ENCODE measurements at places on chromosomes 4 and X.

GRCh38 chr4:81485310-81485980 lies 13.7 kb upstream of the RASGEF1B start:
- no peak for DNase-seq

DNA sequence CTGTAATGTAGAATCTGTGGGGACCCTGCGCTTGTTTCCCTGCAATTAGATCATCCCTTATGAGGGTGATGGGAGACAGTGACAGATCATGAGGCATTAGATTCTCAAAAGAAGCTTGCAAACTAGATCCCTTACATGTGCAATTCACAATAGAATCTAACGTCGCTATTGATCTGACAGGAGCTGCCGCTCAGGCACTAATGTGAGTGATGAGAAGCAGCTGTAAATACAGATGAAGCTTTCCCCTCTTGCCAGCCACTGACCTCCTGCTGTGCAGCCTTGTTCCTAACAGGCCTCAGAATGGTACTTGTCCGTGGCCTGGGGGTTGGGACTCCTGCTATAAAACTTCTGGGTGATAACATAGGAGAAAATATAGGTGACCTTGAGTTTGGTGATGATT lies 1076.8 kb downstream of the PDHA2 start:
- DNase-seq, result no peak

- no peak for DNase-seq
These were observed 95.7 kb downstream of the CPZ start for GRCh38 chr4:8688041-8688907.

DNA sequence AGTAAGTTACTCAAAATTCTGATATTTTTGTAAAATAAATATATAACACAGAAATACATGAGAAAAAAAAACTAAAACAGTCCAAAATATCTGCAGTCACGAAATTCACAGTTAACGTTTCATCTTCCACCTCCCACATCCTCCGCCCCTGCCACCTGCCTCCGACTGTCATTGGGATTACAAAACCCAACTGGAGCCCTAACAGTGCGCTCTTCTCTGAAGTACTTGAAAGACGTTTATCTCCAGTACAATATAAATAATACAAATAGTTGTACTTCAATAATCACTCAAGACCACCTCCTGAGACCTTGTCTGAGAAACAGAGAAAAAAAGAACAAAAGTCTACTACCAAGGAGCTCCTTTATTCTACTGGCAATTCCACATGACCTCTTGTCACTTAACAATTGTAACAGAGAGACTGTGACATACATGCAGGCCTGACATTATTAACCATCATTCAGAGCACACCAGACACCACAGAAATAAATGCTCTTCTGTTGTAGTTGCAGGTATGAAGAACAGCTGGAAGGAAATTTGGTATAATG lies 280.6 kb downstream of the PPP3CA start:
- no peak for DNase-seq

- no peak for DNase-seq
These were observed 2.3 kb downstream of the NOCT start for GRCh38 chr4:139017861-139018260.

All from T-helper 22 cell (primary cell).